Epithelial cell of proximal tubule (primary cell): ENCODE measurements at places on chromosomes 3 and 15. TPM values are rescaled to one million over a fixed set of nuclear protein-coding genes. Genes with fewer than 3 reads are reported as not detected.
A peak's percentile ranks its signal among the peaks of the same experiment; 100 is the strongest.

OR5K4 gene
- not detected in 2 replicates for total RNA-seq

FAM174B gene
- 9.3 and 9.6 TPM in 2 replicates for total RNA-seq

MAGEL2 gene
- total RNA-seq, result 0.07 and 0.23 TPM in 2 replicates

STRIT1 gene
- not detected in 2 replicates for total RNA-seq

CLDN1 gene
- 155 and 169 TPM in 2 replicates for total RNA-seq

DNA sequence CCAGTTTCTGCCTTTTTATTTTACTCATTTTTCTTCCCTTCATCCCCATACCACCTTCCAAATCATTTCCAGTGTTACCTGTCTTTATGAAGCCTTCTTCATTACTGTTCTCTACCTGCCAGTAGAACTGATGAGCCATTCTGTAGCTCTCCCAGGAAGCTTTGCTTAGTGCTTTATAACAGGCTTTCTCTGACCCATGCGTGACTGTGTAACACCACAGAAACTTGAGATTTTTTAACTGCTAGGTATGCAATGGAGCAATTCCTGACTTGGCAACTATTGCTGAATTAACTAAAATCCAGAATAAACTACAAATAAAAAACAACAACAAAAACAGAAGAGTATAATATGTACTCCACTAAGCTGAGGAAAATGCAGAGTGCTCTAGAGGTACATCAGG is 289.2 kb downstream of the ROBO1 start:
- DNase-seq, result no peak

DNA sequence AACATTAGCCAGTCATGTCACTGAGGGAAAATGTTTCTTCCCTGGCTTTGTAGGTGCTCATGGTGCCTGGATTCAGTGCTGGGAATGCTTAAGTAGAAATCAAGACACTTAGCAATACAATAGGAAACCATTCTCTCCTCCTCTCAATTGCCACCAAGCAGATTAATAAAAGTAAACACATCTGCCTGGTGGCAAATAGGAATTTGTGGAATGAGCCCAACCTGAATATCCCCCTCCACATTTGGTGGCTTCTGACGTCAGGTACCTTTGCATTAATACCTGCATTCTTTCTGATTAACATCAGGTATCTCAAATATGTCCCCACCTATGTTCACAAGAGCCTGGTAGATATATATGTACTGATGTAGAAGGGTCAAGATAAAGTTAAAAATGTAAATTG is 42.7 kb downstream of the PPP2R3A start:
- no peak for DNase-seq

DNA sequence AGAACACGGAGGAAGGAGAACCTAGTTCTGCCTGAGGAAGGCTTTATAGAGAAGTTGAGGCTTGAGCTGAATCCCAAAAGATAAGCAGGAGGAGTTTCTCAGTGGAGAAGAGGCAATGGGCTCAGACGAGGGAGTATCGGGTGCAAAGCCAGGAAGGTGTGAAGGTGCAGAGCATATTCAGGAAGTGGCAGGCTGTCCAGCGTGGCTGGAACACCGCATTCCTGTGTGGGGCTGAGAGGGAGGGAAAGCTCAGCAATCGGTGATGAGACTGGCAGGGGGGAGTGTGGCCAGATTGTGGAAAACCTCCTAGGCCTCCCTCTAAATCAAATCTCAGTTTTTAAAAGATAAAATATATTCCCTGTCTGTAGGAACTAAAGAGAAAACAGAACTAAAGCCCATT is 63.0 kb downstream of the ARHGAP31 start:
- DNase-seq, result no peak

DNA sequence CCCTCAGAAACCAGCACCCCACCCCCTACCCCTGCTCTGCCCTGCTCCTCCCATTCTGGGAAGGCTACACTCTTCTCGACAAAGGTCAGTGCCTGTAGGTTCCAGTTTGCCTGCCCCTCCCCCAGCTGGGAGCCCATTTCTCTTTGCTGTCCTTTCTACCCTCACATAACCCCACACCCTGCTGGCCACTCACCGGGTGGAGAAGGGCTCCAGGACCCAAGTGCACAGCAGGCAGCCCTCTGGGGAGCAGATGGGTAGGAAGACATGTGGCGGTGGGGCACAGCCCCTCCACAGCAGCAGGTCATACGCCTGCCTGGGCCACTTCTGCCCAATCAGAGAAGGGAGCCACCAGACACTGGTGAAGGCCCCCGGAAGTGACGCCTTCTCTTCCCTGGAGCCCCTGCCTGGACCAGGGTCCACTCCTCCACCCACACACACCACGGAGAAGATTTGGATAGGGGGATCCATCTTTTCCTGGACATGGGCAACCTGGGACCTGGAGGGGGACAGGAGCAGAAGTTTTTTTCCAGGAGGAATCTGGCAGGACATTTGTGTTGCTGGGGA is at the start of gene THPO:
TSS of gene THPO (minus strand) at position 326 of the 564 bp plus-strand sequence. CDS start 1,948 bp downstream, outside the sequence.
- no peak for DNase-seq

DNA sequence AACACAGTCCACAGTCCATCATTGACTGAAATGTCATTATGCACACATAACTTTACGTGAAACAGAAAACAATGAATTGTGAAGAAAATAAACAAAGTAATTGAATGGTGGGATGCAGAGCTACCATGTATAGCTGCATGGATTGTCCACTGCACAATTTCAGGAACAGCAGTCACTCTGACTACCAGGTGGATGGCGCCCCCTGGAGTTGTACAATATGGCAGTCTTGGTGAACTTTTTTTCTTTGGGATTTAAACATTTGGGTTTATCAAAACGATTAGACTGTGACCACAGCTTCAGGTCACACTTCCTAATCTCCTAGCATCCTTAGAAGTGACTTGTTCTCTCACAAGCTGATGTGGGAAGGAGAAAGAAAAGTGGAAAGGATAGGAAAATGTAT is 48.9 kb upstream of the TCF12 start:
- no peak for DNase-seq

DNA sequence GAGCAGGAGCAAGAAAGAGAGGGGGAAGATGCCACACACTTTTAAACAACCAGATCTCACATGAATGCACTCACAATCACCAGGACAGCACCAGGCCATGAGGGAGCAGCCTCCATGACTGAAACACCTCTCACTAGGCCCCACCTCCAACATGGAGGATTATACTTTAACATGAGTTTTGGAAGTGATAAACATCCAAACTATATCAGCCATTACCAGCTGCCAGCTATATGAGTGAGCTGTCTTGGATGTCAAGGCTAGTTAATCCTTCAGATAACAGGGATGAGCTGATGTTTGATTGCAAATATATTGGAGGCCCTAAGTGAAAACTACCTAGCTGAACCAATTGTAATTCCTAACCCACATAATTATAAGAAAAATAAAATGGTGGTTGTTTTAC is 108.4 kb upstream of the DCBLD2 start:
- DNase-seq, result no peak

DNA sequence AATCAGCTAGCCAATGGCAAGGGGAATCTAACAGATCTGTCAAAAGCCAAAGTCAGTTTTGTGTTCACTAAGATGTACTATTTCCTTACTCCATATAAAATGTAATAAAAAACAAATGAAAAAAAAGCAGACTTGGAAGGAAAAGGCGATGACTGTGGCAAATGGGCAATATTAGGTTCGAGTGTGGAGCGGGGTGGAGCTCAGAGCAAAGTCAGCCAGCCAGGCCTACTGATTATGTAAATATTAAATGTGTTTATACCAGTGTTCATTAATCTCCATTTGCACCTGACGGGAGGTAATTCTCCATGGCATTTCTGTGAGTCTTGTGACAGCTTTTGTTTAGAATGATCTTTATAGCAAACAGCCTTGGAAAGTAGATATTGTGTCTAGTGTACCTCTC is 96.2 kb upstream of the KCNMB2 start:
- no peak for DNase-seq

GRCh38 chr15:85755471-85755870 is 39.3 kb downstream of the KLHL25 start:
- DNase-seq, result no peak

DNA sequence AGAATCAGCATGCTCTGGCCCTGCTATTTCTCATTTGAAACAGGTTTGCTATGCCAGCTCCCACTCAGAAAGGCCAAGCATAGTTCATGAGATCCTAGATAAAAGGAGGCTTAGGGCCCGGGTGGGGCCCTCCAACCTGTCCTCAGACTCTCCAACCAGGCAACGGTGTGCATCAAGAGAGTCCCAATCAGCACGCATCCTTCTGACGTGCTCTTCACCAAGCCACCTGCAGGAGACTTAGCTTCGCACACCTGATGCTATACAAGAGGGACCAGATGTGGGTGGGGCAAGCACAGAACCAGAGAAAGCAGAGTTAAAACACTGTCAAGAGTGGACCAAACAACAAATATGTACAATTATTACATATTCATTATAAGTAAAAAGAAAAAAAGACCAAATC is 17.3 kb downstream of the STIMATE start:
- DNase-seq, result no peak

DNA sequence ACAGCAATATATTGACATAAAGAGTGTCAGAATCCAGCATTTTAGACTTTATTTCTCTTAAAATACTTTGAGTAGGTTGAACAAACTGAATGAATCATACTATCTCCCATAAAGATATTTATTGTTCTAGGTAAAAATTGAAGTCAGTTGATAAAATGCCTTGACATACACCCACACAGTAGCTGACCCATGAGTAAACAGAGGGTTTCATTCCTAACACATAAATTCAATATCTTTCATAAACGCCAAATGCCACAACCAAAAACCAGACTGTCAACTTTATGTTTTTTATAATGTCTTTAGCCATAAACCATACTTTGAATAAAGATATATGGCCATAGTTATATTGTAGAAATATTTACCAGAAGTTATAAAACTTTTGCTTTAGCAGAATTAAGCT is 742.4 kb downstream of the NAALADL2 start:
- no peak for DNase-seq

GRCh38 chr15:75641603-75642002 is 1.6 kb upstream of the IMP3 start:
- no peak for DNase-seq

- DNase-seq, result no peak
These were observed 69.1 kb upstream of the SEC13 start for GRCh38 chr3:10389995-10390394.

DNA sequence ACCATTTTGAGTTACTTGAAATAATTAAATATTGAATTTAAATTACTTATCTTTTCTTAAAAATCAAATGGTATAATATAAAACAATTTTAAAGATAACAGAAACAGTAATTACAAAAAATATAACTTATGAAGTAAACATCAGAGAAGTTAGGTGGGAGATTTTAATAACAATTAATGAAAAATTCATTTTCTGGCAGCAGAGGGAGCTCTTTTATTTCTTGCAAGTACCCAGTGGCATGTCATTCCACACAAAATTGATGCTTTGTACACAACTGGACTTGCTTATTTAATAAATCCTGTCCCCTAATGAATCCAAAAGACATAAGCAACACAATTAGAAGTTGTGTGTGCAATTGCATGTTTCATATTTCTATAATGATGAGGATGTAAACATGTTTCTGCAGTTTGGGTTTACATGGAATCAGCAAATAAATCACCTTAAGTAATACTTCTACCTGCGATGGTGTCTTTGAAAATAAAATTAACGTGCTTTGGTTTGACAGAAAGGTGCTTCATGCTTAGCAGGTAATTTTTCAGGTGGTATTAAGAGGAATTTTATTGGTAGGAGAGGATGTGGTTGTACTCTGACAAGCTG is 861.3 kb downstream of the ZPLD1 start:
- DNase-seq, result no peak

- no peak for DNase-seq
These were observed 246.7 kb downstream of the RORA start for GRCh38 chr15:60982249-60982910.

DNA sequence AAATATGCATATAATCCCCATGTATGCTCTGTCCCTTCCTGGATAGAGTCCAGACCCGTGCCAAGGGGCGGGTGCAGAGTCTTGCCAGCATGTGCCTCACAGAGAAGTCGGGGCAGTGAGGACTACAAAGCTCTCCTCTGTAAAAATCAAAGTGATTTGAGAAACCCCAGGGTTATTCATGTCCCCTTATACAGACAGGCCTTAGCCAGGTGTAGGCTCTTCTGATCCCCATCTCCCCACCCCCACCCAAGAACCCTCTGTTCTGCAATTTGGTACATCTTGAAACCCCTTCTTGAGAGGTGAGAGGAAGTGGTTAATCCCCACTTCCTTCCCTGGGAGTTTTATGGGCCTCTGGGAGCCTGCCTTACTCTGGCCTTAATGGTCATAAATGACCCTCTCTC is 24.7 kb downstream of the TRIM71 start:
- DNase-seq, result no peak

- no peak for DNase-seq
These were observed 116.1 kb downstream of the FAM43A start for GRCh38 chr3:194801461-194802432.

GRCh38 chr3:94064243-94064860 is 1.5 kb downstream of the NSUN3 start:
- no peak for DNase-seq

DNA sequence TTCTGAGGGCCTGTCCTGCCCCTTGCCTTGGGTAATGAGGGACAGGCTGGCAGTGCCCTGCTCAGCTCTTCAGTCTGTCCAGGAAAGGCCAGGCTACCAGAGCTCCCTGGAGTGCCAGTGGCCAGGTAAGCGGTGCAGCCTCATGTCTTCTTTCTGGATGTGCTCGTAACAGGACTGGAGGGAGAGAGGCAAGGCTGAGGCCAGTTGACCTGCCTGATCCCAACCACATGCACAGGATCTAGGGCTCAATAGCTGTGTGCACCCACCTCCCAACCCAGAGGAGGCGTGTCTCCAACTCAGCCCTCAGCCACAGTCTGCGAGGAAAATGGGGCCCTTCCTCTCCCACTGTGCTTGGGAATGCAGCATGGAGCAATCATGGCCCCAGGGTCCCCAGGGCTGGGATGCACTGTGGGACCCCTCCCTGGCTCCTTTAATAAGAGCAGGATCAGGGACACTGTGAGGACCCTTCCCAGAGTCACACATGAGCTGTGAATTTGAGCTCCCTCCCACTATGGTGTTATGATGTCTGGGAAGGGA is 22.5 kb downstream of the ALS2CL start:
- DNase-seq, result no peak

DNA sequence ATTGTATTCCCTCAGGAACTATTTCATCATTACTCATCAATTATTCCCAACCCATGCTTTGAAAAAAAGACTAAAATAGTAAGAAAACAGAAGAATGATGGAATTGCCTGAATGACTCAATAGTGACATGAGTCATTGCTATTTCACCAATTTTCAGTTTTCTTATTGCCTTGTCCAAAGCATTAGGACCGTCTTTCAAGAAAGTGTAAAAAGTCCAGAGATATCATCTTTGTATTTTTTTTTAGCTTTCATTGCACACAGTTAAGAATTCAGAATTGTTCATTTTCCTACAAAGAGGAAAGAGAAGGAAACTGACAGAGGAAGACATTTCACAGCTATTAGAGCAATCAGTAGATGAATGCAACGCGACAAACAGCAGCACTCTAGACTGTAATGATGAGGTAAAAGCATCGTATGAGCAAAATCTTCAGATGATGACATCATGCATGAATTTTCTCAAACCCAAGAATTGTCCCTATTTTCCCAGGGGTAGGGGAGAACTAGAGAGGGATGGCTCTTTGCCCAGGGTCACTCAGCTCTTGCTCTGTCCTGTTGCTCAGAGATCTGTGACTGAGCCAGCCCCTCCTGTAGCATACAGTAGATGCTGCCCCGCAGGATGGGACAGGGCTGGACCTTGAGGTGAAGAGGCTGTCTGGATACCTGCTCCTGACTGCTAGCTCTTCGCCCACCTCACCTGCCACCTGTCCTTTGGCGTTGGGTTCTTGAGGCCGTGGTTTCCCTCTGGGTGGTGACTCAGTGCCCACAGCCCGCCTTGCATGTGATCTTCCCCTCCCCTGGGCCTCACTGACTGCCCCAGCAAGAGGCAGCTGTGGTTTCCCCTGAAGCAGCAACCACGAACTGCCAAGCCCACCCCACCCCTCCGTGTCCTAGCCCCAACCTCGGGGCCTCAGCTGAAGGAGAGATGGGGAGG is 84.8 kb downstream of the PPCDC start:
- peak; percentile 76 for DNase-seq
